ENCODE measurements at places on chromosomes 5 and 9. TPM values are rescaled to one million over a fixed set of nuclear protein-coding genes. Genes with fewer than 3 reads are reported as not detected.

Gene CETN3
- 31.3 TPM for total RNA-seq

Gene GMCL2
- not detected for total RNA-seq

- DNase-seq = no peak
These were observed 22.5 kb downstream of the LHFPL2 start for GRCh38 chr5:78626009-78626571.

- DNase-seq = peak; percentile 26
These were observed 423.8 kb downstream of the SPOCK1 start for GRCh38 chr5:137075163-137075970.

DNA sequence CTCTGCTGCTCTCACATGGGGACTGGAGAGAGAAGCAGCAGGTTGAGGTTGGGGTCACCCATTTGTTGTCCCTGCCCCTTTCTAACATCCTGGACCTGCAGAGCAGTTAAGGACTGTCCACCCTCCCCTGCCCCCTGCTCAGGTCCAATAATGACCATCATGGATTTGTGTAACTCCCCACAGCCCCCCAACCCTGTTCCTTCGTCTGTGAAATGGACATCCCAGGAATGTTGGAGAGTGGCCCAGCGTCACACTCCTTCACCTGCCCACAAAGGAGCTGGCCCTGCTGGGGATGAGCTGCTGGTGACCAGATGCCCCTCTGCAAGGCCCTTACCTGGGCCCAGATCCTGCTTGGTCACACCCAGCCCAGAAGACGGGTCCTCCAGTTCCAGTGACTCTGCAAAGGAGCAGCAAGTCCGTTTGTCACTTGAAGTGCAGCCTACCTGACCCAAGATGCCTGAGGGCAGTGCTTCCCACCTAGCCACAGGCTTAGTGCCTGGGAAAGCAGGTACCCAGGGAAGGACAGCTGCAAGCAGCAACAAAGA is 10.4 kb downstream of the CD74 start:
- no peak for DNase-seq

Data from activated CD8-positive, alpha-beta T cell treated with anti-CD3 and anti-CD28 coated beads, Interleukin-2, amount 10 ng/mL, durations not matched to agents 7 days and 5 days (primary cell).